Dorsolateral prefrontal cortex (tissue), 122 donors: ENCODE measurements at places on chromosomes 12 and 14.
A peak's percentile ranks its signal among the peaks of the same experiment; 100 is the strongest.

GRCh38 chr12:80268924-80269749 lies 169.8 kb downstream of the OTOGL start:
- no peak for DNase-seq

DNA sequence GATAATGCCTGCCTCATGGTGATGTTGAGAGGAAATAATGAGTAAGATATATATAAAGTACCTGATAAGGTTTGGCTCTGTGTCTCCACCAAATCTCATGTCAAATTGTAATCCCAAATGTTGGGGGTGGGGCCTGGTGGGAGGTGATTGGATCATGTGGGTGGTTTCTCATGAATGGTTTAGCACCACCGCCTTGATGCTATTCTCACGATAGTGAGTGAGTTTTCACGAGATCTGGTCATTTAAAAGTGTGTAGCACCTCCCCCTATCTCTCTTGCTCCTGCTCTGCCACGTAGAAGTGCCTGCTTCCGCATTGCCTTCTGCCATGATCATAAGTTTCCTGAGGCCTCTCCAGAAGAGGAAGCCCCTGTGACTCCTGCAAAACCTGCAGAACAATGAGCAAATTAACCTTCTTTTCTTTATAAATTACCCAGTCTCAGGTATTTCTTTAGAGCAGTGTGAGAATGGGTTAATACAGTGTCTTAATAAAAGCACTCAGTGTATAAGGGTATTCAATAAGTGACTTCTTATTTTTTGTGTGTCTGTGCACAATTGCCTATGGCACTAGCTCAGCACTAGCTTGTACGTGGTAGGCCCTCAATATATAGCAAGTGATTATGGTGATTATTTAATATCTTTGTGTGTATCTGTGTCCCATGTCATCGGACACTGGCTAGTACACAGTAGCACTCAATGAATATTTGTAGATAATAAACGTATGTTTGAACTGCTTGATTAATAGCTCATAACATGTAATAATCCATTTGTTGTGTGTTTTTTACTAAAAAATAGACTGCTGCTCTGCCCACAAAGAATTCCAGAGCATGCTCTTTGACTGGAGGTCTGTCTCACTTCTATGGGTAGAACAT lies 138.1 kb upstream of the LMNTD1 start:
- no peak for DNase-seq

GRCh38 chr12:71638499-71638898 lies 25.1 kb downstream of the ZFC3H1 start:
- no peak for DNase-seq

DNA sequence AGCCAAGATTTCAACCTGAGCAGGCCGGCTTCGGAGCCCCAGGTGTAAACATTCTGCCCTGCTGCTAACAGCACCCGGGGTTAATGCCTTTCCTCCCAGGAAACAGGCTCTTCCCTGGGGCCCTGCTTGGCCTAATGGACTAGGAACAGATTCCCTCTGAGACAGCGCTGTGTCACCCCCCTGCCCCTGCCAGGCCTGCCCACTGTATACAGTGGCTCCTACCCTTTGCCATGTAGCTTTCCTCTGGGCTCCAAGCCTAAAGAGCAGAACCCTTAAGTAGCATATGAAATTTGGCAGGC lies 28.3 kb upstream of the BCDIN3D start:
- DNase-seq = no peak

DNA sequence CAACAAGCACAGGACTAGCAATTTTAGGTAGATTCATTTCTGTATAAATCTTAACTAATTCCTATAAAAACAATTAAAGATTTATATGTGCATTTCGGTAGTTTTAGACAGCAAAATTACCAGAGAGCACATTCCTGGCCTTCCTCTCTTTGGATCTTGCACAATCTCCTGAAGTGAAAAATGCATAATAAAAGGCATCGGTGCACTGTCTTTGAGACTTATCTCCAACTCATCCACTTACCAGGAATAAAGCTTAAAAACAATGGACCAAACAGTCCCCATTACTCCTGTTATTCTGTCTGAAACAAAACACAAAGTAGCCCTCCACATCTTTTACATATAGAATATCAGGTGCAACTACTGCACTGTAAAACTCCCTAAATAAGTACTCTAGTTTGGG lies 69.3 kb downstream of the HECTD1 start:
- no peak for DNase-seq

- DNase-seq = peak; percentile 53
Observed at GRCh38 chr14:94936401-94936892, 166.5 kb upstream of the GSC start.

- no peak for DNase-seq
Observed at GRCh38 chr14:38838049-38838978, 264.7 kb downstream of the SEC23A start.

DNA sequence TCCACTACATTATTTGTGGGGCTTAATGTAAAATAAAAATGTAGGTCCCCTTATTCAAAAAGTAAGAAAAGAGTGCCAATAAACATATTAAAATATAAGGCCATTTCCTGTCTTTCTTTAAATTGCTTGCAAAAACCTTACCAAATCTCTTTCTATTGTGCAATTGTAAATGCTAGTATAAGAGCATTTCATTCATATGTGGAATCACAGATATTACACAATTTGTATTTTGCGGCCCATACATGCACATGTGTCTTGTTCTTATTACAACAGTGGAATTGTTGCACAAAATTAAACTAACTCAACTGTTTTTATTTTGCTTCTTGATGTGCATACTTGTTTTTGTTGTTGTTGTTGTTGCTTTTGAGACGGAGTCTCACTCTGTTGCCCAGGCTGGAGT lies 20.1 kb upstream of the CRADD start:
- no peak for DNase-seq

GRCh38 chr14:81113176-81113575 lies 107.6 kb downstream of the GTF2A1 start:
- no peak for DNase-seq

DNA sequence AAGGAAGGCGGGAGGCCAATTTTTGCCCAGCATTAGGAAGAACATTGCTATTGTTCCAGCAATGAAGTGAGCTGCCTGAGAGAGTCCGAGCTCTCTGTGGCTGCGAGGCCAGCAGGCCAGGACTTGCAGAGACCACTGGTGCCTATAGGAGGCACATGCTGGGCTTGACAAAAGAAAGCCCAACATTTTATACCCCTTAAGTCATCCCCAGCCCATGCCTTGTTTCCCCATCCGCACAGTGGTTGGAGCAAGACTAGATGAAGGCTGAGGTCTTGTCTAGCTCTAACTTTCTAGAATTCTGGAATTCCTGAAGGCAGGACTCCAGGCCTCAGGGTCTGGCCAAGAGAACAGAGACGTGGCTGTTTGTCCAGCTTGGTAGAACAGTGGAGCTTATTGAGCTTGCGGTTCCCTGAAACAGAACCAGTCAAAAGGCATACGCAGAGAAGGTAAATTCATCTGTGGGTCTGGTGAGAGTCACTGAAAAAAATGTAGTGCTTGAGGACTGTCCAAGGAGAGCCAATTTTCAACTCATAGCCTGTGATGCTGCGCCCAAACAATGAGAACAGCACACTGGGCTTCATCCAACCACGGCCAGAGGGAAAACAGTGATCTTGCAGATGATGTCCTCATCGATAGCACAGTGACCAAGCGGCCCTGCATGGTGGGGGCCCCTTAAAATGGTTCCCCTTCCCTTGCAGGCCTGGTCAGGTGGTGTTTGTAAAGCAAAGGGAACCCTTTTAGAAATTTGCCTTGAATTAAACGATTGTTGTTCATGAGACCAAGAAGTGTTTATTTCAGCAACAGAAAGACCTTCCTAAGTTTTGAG lies 27.1 kb upstream of the COL2A1 start:
- DNase-seq = no peak

- no peak for DNase-seq
Observed at GRCh38 chr12:31089072-31089471, 15.4 kb downstream of the DDX11 start.

DNA sequence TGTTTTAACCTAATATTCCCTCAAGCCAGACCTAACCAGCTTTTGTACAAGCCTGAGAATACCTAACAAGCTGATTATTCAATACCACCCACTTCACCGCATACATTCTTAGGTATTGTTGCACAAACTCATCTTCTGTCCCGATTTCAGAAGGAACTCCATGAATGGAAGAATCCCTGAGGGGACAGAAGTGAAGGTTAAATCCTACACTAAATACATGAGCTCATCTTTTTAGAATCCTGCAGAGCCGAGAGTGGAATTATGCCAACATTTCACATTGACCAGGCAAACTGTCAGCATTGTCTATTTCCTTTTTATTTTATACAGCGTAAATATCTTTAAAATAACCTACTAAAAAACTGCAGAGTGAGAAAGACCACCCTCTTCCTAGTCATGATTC lies 140.7 kb upstream of the PRICKLE1 start:
- no peak for DNase-seq

GRCh38 chr14:103819503-103820307 lies 27.7 kb downstream of the PPP1R13B start:
- no peak for DNase-seq

- no peak for DNase-seq
Observed at GRCh38 chr12:39369756-39370155, 73.2 kb downstream of the KIF21A start.

GRCh38 chr14:29085546-29085945 lies 319.0 kb downstream of the FOXG1 start:
- no peak for DNase-seq

GRCh38 chr12:126160912-126161311 lies 1095.7 kb downstream of the AACS start:
- no peak for DNase-seq

- DNase-seq = no peak
Observed at GRCh38 chr14:94605361-94605760, 6.8 kb upstream of the SERPINA3 start.

DNA sequence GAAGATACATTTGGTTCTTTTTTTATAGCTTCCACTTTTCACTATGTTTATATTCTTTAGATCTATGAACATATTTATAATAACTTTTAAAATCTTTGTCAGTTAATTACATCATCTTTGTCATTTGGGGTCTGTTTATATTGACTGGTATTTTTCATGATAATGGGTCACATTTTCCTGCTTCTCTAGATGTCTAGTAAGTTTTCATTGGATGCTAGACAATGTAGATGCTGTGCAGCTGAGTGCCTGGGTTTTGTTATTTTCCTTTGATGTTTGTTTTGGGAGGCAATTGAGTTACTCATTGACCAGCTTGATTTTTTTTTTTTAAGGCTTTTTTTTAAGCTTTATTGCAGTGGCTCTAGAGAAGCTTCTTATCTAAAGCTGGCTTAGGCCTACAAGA lies 4.9 kb downstream of the MAP1LC3B2 start:
- no peak for DNase-seq

DNA sequence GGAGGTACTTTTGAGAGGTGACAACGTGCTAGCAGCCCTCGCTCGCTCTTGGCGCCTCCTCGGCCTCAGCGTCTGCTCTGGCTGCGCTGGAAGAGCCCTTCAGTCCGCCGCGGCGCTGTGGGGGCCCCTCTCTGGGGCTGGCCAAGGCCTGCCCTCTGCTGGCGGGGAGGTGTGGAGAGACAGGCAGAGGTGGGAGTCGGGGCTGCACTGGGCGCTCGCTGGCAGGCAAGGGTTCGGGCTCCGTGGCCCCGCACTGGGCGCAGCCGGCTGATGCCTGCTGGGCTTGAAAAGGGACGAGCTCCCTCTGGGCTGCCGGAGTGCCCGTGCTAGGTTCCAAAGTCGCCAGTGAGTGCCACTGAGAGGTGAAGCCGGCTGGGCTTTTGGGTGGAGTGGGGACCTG lies 580.0 kb downstream of the DIO2 start:
- DNase-seq = no peak

GRCh38 chr14:63266106-63266505 lies 52.6 kb downstream of the GPHB5 start:
- no peak for DNase-seq

GRCh38 chr12:52333321-52333720 lies 12.1 kb upstream of the KRT83 start:
- no peak for DNase-seq

DNA sequence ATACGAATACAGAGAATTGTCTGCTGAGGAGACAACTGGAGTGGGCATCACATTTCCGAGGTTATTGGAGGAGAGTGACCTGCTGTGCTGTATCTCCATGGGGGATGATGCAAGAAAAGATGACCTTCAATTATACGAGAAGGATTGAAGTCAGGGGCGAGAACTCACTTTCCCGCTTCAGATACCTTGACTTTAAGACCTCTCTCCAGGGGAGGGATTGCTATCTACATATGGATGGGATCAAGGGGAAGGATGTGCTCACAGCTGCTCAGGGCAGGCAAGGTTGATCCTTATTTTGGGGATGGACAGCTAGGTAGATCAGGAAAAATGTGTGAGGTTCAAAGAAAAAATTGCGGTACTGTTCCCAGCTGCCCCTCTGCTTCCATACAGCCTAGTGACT lies 24.4 kb downstream of the NEUROD4 start:
- no peak for DNase-seq

DNA sequence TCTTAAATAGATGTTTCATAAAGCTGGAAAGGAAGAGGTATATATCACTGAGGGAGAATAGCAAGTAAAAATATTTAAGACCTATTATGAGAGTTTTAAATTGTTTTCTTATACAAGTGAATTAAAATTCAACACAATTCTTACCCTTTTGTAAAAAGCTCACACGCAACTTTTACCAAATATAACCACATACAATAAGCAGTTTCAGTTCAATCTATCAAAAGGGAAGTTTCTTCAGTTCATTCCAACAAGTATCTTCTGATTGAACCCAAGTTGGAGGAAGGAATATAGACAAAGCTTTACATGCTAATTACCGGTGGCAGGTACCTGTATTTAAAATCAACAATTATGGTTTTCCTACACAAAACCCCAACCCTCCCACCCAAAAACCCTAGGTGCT lies 41.1 kb downstream of the GTF2A1 start:
- DNase-seq = no peak

- no peak for DNase-seq
Observed at GRCh38 chr14:79483477-79484388, 727.6 kb downstream of the DIO2 start.

DNA sequence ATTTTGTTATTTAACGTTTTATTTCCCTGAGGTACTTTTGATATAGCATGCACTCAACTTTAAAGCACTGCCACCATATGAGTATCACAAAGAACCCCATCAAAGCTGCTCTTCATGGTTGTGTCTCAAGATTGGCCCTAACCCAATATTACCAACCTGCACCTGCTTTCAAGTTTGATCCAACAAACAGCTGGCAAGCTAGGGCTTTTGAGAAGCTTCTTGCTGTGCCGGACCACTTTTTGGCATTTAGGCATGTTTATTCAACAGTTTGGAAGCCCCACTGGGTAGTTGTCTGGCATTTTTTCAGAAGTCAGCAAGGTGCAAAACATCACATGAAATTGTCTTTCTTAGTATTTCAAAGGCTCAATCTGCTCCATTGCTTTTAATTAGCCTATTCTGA lies 137.2 kb upstream of the PLEKHA5 start:
- no peak for DNase-seq

GRCh38 chr14:69013943-69014782 lies 35.1 kb upstream of the ACTN1 start:
- DNase-seq = peak; percentile 34
